ENCODE measurements at places on chromosomes 5 and 9.
A peak's percentile ranks its signal among the peaks of the same experiment; 100 is the strongest.

DNA sequence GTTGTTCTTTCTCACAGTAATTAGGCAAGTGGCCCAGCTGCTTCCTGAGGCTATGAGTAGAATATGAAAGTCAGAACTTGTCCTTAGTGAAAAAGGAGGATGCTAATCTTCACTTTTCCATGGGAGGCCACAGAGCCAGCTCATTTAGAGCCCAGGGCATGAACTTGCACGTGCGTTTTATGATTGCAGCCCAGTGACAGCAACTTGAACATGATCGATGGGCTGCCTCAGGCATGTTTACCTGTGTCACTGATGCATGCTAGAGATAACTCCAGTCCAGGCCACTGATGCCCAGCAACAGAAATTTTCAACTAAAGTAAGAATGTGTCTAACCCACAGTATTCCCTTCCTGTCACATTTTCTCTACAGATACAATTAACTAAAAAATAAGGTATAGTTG, 179.3 kb downstream of the CTNND2 start:
- no peak for ATAC-seq

- no peak for ATAC-seq
These were observed 209.5 kb downstream of the PTPRD start for GRCh38 chr9:10403283-10403682.

GRCh38 chr5:103243665-103244064, 14.9 kb upstream of the MACIR start:
- no peak for ATAC-seq

DNA sequence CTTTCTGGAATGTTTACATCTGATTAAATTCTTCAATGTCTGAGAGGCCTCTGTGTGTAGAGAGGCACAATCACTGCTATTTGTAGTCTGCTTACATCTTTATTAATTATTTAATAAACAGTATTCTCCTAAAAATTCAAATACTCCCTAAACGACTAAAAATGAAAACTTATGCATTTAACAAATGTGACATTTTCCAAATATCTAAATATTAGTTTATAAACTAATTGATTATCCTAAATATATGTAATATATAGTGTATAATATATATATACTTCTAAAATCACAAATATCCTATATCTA, 57.7 kb upstream of the ZBED3 start:
- ATAC-seq: no peak

DNA sequence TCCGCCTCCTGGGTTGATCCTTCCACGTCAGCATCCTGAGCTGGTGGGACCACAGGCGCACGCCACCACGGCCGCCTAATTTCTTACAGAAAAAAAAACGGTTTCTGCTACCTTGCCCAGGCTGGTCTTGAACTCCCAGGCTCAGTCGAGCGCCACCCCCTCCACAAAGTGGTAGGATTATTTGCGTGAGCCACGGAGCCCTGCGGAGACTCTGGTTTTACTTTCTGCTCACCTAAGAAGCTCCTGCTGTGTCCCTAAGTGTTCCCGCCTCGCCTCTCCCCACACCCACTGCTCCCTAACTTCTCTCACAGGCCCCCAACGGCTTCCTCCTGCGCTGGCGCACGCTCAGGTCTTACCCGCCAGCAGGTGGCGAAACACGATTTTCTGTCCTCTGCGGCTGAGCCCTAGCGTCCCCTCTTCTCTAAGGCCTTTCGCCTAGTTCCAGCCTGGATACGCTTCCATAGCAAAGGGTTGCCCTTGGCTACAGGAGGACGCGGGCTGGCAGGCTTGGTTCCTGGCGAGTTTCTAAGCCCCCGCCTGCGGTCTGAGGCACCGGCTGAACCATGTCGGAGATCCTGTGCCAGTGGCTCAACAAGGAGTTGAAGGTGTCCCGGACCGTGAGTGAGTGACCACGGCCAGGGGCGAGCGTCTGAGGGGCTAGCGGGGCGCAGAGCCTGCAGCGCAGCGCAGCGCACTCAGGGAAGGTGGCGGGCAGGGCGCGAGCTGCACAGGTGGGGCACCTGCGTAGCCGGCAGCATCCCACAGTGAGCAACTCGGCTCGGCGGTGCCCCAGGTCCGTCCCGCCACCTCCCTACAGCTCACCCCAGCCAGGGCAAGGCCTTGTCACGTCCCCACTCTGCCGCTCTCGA, at the start of gene SPEF2:
TSS of gene SPEF2 (plus strand) at position 429 of the 869 bp plus-strand sequence. CDS start at position 564, 135 bp downstream.
- peak; percentile 90 for ATAC-seq

GRCh38 chr5:176734756-176735342, 75.5 kb upstream of the UNC5A start:
- no peak for ATAC-seq

DNA sequence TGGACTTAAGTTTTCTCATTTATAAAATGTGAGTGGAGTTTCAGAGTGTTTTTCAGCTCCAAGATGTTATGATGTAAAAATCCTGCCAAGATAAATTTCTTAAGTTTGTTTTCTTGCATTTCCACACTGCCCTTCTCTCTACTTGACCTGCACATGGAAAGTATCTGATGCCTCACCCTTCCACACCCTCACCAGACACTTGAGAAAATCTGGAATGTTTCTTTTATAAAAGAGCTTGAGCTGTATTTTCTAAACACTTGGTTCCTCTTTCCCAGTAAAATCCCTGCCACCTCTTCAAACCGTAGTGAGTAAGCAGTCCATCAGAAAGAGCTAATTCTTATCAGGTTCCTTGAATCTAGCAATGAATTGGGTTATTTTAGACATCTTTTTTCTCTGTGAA, 42.9 kb downstream of the FOXD1 start:
- ATAC-seq: no peak

DNA sequence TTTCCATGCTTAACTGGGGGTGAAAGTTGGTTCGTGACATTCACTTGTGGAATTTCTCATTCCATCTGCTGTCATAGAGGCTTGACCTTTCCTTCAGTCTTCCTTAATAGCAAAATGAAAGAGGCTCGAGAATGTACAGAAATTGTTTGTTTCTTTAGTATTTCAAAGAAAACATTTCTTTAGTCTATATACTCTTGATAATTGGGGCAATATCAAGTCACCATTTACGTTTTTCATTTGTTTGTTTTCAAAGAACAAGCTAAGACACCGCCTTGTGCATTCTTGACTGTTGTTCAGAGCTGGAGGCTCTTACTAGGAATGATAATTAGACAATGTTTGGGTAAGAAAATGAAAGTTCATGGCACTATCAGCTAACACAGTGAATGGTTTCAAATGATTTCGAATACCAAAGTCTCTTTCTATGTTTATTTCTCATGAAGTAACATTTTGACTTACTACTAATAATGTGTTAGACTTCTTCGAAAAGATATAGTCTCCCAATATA, 835.4 kb downstream of the SEMA5A start:
- no peak for ATAC-seq

- no peak for ATAC-seq
These were observed 174.5 kb upstream of the RAD23B start for GRCh38 chr9:107108342-107109130.

DNA sequence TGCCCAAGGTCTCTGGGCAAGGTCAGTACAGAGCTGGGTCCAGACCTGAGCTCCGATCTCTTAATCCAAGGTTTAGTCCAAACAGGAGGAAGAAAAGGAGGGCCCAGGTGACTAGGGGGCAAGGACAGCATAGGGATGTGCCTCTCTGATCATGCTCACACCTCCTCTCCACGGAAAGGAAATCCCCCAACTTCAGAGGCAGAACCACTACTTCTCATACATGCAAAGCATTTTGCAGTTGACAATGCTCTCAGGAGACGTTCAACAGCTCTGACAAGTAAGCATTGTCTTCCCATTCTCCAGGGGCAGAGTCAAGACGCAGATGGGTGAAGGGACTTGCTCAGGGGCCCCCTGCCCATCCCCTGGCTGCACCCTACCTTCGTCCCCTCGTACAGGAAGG, 8.7 kb upstream of the CORO2A start:
- ATAC-seq: no peak

- no peak for ATAC-seq
These were observed 5.6 kb upstream of the SNCAIP start for GRCh38 chr5:122306461-122306860.

DNA sequence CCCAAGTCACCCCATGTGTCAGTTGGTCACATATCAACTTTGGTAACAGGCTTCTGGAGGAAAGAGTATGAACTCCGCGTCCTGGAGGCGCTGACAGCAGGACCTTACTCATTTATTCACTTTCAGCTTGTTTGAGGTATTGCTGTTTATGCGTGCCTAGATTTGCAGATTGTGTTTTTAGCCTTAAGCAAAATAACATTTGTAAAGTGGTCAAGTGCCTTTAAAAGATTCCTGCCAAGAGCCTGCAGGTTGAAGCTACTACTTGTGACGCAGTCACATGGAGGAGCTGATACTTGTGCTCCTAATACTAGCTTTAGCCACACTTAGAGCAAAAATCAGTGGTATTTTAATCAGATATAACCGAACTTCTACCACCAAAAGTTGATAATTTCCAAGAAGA, 351.3 kb downstream of the ADGRV1 start:
- no peak for ATAC-seq

All from esophagus mucosa (tissue), 1 donor.